ENCODE measurements at places on chromosomes 1 and 21. TPM values are rescaled to one million over a fixed set of nuclear protein-coding genes. Genes with fewer than 3 reads are reported as not detected.

Gene LINGO4
- not detected for total RNA-seq

Gene PHLDA3
- 74.8 TPM for total RNA-seq

Gene LYPD8
- not detected for total RNA-seq

DNA sequence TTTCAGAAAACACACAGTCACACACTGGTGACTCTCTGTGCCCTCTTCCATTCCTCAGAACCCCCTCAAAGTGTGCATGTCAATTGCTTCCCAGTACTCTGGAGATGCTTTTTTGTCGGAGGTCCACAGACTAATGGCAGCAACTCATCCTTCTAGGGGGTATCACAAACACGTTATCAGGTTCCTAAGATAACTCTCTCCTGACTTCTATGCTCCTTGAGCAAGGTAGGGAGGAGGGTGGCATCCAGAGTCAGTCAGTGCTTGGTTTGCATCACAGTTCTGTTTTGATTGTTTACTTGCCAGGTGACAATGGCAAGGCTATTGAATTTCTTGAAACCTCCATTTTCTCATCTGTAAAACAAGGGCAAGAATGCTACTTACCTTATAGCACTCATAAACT is 39.4 kb upstream of the DYNLT5 start:
- no peak for DNase-seq

GRCh38 chr1:221777431-221778072 is 35.7 kb upstream of the DUSP10 start:
- DNase-seq: no peak

DNA sequence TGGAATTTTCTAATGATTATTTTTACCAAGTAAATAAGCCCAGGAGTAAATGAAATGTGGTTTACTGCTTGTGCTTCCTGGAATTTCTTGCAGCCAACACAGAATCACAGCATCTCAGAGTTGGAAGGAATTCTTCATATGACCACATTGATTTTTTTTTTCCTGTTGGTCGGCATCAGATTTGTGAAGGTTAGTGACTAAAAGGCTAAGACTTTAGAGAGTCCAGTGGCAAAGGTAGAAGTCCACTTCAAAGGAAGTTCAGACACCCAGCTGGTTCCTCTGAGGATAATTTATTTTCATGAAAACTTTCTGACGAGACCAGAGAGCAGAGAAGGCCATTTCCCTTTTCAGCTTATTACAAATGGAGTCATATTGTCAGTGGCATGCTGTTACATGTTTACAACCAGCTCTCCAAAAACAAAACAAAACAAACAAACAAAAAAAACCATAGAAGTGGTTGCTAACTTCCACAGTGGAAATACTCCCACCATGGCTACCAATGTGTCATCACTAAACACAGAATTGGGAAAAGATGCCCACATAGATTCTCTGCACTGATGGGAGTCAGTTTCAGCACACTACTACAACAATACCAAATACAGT is 77.2 kb upstream of the CDC42BPA start:
- no peak for DNase-seq

Gene SPRR2A
- total RNA-seq: not detected

GRCh38 chr1:108556499-108556898 is 3.4 kb upstream of the EEIG2 start:
- no peak for DNase-seq

- no peak for DNase-seq
These were observed 111.8 kb upstream of the JUN start for GRCh38 chr1:58895559-58896145.

DNA sequence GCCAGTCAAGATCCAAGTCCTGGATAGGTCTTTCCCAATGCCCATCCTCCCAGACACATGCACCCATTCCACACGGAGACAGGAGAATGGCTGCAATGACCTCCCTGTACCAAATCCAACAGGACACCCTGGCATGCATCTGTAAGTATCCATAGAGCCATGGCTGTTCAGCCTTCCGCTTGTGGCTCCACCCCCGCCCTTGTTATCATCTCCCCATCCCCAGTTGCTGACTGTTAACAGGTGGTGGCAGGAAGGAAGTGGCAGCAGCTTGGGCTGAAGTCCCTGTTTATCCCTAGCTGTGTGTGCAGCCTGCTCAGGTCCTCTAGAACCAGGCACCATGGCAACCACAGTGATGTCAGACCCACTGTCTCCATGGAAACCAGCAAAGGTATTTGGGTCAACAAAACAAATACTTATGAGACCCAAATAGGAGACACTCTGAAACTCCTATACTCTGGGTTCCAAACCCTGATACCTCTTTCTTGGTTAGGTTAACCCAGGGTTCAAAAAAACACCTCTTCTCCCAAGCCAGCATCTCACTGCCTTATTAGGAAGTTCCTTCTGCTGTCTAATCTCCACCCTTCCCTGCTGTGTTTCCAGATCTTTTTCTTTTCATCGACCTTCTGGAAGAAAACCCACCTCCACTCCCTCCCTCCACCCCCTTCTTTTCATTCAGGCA is 721 bp downstream of the PBXIP1 start:
- peak; percentile 89 for DNase-seq
